ENCODE measurements at places on chromosomes 1 and 21. TPM values are rescaled to one million over a fixed set of nuclear protein-coding genes. Genes with fewer than 3 reads are reported as not detected.

The TRAF3IP3 gene
- not detected for total RNA-seq

The DDR2 gene
- total RNA-seq: 3.4 TPM

The MAP1LC3C gene
- not detected for total RNA-seq

The KRTAP21-2 gene
- not detected for total RNA-seq

The CA14 gene
- not detected for total RNA-seq

The SNIP1 gene
- 8.5 TPM for total RNA-seq

The PCP4L1 gene
- total RNA-seq: not detected

The CFAP141 gene
- not detected for total RNA-seq

The ANKRD34A gene
- under 0.01 TPM for total RNA-seq

The NKAIN1 gene
- not detected for total RNA-seq

The OR2T2 gene
- not detected for total RNA-seq

The CHIT1 gene
- not detected for total RNA-seq

The C1orf226 gene
- total RNA-seq: under 0.01 TPM

The PTGS2 gene
- 21.0 TPM for total RNA-seq

The AGRN gene
- 35.7 TPM for total RNA-seq

The TMPRSS15 gene
- total RNA-seq: not detected

The OR2T33 gene
- not detected for total RNA-seq

The KPRP gene
- not detected for total RNA-seq

The E2F2 gene
- total RNA-seq: 0.87 TPM

The RPE65 gene
- total RNA-seq: not detected

The TNNI3K gene
- 0.22 TPM for total RNA-seq

The ZNF648 gene
- not detected for total RNA-seq

The CCDC185 gene
- total RNA-seq: not detected

The SLC19A2 gene
- total RNA-seq: 2.2 TPM

The BTBD8 gene
- 1.3 TPM for total RNA-seq

The S100A7A gene
- total RNA-seq: not detected

The TMPRSS2 gene
- total RNA-seq: not detected

The ZBTB8B gene
- under 0.01 TPM for total RNA-seq

The ZSWIM5 gene
- total RNA-seq: 4.8 TPM

The OR2M5 gene
- total RNA-seq: not detected

The CLDN19 gene
- total RNA-seq: not detected

The HAO2 gene
- total RNA-seq: not detected

The GLMP gene
- 38.3 TPM for total RNA-seq

The ADORA3 gene
- total RNA-seq: not detected

The SRSF4 gene
- total RNA-seq: 35.7 TPM

The WNT9A gene
- 0.87 TPM for total RNA-seq

The ERICH3 gene
- not detected for total RNA-seq

The PADI1 gene
- total RNA-seq: not detected

The ADCY10 gene
- total RNA-seq: not detected

The TTLL10 gene
- not detected for total RNA-seq

The PPM1J gene
- total RNA-seq: 0.65 TPM

The PTGFR gene
- total RNA-seq: under 0.01 TPM

The CD1D gene
- total RNA-seq: under 0.01 TPM

The FLG2 gene
- not detected for total RNA-seq

The VSIG8 gene
- total RNA-seq: not detected

The PTPN7 gene
- total RNA-seq: not detected

The C1orf105 gene
- total RNA-seq: not detected

The ESPN gene
- 0.65 TPM for total RNA-seq

The KRTAP13-2 gene
- total RNA-seq: not detected

The TMEM52 gene
- total RNA-seq: 0.20 TPM

The NAXE gene
- total RNA-seq: 56.2 TPM

The CD164L2 gene
- total RNA-seq: not detected

The KCNJ9 gene
- total RNA-seq: not detected

The SYT11 gene
- 15.5 TPM for total RNA-seq

The OR6K3 gene
- total RNA-seq: not detected

The ASCL5 gene
- not detected for total RNA-seq

The LCE6A gene
- total RNA-seq: not detected

Data from lung microvascular endothelial cell (primary cell).